ENCODE measurements at places on chromosomes 7 and 10.

- DNase-seq = no peak
Observed at GRCh38 chr7:157276731-157277562, 59.9 kb upstream of the DNAJB6 start.

DNA sequence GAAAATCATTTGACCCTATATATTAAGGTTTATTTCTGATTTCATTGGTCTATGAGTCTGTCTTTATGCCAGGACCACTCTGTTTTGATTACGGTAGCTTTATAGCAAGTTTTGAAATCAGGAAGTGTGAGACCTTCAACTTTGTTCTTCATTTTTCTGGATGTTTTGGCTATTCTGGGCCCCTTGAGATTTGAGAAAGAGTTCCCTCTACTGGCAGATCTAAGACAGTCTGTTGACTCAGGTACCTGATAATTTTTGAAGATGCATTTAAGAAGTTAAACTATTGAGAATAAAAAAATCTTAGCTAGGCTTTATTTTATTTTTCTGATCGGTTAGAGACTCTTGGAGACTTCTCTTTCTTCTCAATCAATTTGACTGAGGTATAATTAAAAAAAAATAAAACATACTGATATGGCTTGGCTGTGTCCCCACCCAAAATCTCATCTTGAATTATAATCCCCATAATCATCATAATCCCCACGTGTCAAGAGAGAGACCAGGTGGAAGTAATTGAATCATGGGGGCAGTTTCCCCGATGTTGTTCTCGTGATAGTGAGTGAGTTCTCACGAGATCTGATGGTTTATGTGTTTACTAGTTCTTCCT, 209.2 kb downstream of the SNX10 start:
- no peak for DNase-seq

DNA sequence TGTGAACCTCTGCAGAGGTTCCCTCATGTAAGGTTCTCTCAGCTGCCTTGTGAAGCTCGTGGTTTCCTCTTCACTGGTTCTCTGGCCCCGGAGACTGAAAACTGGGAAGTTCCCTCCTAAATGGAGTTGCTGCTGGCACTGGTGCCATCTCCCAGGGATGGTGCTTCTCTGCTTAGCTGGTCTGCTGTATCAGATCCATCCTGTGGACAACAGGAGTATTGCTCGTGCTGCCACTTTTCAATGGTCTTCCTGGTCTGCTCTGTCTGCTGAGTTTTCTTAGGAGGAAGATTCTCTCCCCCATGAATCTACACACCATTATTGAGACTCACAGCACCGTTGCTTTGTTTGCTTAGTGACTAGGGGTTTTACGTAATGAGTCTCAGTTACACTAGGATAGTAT, 247.8 kb downstream of the OTUD1 start:
- no peak for DNase-seq

DNA sequence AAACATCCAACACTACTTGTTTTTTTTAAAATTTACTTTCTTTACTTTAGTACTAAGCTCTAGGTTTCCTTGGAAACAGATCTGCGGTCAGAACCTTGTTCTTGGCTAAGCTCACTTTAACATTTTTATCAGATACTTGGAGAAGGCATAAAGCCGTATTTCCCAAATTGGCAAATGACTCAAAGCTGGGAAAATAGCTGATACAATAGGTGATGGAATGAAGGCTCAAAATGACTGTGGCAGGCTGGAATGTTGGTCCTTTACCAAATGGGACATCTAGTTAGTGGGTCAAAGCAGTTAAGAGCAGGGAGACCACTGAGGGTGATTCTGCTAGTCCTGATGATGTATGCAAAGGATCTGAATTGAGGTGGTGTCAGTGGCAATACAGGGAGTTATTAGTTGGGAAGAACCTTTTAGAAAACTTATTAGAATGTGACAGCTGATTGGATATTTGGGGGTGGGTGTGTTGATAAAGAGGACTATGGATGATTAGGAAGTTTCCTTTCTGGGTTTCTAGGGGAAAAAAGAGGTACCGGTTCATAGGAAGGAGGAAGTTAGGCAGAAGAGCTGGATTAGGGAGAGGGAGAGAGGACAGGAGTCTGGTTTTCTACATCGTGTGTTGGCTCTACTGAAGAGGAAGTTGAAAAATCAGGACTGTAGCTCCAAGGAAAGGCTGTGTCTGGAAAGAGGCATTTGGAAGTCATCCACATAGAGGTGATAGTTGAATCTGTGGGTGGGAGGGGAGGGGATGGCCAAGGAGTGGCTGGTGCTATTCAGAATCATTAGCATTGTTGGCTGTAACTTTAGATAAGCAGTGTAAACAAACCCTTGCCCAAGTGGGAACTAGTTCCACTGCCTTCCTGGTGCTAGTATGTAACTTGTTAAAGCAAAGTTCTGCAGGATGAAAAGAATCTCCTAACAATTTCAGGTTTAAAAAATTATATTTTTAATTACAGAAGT, 13.1 kb downstream of the PLCE1 start:
- DNase-seq = no peak

DNA sequence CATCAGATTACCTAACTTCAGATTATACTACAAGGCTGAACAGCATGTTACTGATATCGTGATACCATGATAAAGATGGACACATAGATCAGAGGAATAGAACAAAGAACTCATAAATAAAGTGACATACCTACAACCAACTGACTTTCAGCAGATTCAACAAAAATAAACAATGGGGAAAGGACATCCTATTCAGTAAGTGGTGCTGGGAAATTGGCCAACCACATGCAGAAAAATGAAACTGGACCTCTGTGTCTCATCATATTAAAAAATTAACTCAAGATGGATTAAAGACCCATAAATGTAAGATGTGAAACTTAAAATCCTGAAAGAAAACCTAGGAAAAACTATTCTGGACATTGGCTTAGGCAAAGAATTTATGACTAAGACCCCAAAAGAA, 158.6 kb downstream of the ZEB1 start:
- DNase-seq = no peak

- DNase-seq = no peak
Observed at GRCh38 chr7:23044581-23044980, 30.7 kb upstream of the HYCC1 start.

GRCh38 chr7:41333511-41333910, 369.4 kb downstream of the INHBA start:
- DNase-seq = no peak

- DNase-seq = no peak
Observed at GRCh38 chr7:144827621-144828020, 8.2 kb downstream of the TPK1 start.

DNA sequence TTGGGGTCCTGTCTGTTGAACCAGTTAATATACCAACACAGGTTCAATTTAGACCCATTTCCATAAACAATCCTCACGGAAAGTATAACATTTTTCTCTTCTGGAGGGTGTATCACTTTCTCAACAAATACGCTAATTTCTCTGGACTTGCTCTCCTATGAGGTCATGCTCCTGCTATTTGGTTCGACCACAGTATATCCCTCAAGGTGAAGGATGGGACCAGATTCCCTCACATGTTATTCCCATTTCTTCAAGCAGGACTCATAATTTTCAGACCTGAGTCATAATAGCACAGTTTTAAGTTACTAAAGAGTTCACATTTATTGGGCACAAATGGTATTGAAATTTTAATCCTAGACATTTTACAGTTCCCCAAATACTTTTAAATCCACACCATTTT, 57.2 kb downstream of the ADAM12 start:
- no peak for DNase-seq

- DNase-seq = no peak
Observed at GRCh38 chr7:31971049-31971667, 99.0 kb downstream of the PDE1C start.

DNA sequence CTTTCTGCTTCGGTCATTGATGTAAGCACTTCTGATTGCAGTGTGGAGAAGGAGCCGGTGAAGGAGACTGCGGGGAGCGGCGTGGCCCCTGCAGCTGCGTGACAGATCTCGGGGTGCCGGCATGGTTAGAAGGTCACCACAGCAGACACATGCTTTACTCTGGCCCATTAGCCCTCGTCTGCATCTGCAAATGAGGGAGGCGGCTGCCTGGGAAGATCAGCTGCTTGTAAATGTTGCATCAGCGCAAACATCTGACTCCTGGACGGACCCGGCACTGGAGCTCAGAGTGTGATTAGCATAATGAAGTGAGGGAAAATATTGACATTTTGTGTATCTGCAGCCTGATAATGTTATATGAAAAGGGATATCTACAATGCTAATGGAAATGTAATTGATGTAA, 30.5 kb upstream of the MNX1 start:
- no peak for DNase-seq

DNA sequence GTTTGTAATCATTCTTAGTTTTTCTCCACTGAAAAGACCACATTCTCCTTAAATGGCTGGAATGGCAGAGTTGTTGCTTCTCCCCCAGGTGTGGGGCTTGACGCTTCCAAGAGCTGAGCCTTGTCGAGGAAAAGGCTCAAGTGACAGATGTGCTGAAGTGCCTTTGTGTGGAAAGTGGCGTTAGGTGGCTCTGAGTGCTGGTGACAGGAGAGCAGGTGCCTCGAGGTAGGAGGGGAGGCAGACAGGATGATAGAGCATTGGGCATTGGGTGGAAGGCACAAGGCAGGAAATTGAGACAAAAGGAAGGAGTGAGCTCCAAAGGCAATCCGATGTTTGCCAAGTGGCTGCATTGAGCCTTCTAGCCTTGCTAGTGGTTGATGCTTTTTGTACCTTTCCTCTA, 6.7 kb downstream of the KIAA1217 start:
- DNase-seq = peak; percentile 83
